ENCODE measurements at places on chromosomes 4 and X. TPM values are rescaled to one million over a fixed set of nuclear protein-coding genes. Genes with fewer than 3 reads are reported as not detected.

- DNase-seq: no peak
These were observed 45.2 kb downstream of the CXXC4 start for GRCh38 chr4:104449537-104449936.

DNA sequence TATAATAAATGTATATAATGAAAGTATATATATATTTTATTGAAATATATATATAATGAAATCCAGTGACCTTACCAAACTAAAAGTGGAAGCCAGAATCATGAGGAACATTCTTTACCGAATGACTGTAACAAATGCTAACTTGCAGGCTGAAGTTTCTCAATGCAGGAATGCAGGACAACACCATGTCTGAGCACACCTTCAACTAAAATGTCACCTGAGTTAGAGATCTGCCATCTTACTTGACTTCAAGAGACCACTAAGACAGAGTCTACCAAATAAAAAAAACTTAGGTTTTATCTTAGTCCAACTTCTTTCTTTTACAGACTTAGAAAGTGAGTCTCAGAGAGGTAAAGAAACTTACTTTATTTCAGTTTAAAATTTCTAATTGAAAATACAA, 176.2 kb downstream of the FSTL5 start:
- DNase-seq: no peak

DNA sequence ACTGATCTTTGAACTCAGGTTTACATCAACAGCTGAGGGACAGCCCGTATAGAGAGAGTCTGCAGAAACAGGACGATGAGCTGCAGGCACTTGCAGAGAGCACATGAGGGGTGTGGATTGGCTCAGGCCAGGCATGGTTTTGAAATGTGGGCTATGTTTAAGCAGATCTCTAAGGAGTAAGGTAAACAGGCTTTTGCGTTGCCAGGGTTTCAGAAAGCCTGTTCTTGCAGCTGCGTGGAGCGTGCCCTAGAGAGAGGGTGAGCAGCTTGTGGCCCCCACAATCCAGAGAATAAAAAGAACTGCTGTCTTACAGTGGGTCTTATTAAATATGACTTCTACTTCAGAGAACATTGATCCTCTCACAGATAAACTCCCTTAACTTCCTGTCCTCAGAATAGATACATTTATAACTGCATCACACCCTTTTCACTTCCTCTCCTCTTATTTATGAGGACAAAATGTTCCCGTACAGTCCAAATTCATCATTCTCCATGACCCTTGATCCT, 64.1 kb downstream of the TMA16 start:
- no peak for DNase-seq

DNA sequence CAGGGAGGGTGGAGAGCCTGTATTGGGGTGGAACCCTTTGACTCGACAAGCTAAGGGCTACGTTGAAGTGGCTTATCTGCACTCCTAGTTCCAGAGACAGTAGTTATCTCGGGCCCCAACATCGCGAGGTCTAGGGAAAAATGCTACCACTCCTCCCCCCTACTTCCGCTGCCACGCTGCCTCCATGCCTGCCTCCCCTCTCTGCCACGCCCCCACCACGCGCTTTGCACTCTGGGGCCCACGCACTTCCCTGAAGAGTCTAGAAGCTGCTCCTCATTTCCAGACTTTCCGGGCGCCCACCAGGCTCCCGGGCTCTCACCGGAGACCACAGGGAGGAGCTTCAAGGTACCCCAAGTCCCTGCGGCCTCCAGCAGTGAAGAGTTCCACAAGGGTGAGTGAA, at the start of gene PASD1:
Gene PASD1 (plus strand): TSS at position 227 of the 400 bp plus-strand sequence. CDS start 37,879 bp downstream, outside the sequence.
- no peak for DNase-seq

DNA sequence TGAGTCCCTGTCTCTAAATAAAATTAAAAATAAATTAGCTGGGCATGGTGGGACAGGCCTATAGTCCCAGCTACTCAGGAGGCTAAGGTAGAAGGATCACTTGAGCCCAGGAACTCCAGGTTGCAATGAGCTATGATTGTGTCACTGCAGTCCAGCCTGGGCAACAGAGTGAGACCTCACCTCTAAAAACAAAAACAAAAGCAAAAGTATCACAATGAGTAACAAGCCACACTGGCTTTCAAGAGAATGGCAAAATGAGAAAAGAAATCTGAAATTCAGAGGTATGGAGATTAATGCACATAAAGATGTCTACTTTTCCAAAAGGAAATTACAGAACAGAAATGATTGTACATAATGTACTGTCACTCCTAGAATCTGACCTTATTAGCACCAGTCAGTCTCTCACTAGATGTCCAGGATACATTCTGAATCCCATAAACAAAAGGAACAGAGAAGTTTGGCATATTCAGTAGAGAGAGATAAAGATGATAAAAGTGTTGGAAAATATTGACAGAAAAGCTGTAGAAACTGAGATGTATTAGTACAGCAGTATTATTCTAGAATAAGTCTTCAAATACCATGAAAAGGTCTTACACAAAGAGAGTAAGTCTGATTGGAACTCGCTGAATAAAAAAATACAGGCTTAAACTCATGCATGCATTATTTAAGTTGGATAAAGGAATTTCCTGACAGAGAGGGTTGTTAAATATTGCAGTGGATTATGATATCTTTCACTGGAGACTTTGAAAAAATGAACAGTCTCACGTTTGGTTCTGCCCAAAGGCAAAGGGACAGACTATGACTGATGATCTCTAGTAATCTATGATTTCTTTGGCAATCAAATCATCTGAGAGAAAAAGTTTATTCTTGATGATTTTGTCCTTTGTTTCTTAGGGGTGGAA, 102.5 kb downstream of the SH3RF1 start:
- DNase-seq: no peak

- DNase-seq: no peak
These were observed 713.4 kb downstream of the PCDH18 start for GRCh38 chr4:136818811-136819330.

DNA sequence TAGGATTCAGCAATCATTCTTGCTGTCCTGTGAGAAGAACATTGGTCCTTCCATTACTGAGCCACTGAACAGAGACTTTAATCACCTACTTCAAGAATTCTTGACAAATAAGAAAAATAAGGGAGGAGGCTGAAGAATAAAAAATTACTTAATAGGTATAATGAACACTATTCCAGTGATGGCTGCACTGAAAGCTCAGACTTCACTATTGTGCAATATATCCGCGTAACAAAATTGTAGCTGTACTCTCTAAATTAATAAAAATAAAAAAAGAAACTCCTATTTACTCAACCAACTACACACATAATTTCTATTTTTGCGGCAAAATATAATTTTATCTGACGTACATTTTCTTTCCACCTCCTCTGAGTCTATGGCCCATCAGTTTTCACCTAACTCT, 2441.0 kb downstream of the PCDH7 start:
- DNase-seq: no peak

- DNase-seq: no peak
These were observed 23.2 kb downstream of the PRPS2 start for GRCh38 chrX:12814420-12814819.

- no peak for DNase-seq
These were observed 93.0 kb downstream of the TSPAN7 start for GRCh38 chrX:38654302-38654701.

DNA sequence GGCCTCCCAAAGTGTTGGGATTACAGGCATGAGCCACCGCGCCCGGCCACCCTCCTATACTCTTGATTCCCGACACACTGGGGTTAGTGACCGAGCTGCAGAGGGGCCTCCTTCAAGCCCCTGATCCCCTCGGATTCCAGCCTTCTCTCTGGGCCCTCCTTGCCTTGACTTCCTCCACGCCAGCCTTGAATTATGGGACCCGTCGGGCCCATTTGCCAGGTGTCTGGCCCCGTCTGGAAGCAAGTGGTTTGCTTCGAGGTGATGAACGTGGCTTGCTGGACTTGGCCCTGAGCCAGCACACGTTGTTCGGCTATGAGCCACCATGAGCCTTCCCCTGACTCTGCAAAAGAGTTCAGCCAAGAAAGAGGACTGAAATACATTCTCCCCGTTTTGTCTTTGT, 37.4 kb upstream of the GRPEL1 start:
- no peak for DNase-seq

- DNase-seq: no peak
These were observed 63.6 kb upstream of the MAP3K15 start for GRCh38 chrX:19578956-19579355.

- DNase-seq: no peak
These were observed 10.1 kb upstream of the RNF4 start for GRCh38 chr4:2458546-2459491.

DNA sequence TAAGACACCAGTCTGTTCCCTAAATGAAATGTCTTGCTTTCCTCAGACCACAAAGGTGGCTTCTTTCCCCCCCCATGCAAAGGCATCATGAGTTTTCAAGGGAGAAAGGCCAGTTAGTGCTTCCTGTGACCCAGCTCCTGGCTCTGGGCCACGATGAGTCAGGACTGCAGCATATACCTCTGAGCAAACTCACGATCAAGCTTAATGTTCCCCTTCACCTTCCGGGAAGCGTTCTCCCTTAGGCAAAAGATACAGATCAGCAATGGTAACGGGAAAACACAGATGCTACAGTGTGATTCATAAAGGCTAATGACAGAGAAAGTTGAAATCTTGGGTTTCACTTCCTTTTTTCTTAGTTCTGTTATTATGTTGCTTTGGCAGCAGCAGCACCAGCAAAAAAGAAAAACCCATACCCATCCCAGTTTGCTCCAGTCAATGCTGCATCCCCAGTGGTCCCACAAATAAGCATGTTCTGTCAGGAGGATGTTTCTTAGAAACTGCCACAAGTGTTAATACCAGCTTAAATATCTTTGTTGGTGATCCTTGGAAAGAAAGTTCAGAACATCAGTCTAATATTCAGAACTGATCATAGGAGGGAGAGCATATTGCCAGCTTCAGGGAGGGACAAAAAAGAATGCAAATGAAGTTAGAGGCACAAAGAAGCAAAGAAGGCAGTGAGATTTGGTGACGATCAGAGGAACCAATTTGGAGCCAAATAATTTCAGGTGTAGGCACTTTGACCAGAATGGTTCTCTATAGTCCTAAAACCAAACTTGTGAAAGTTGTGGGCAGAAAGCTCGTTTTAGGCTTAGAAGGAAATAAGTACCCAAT, 41.2 kb downstream of the LONRF3 start:
- no peak for DNase-seq

- DNase-seq: no peak
These were observed 45.3 kb upstream of the DDX3X start for GRCh38 chrX:41288641-41289040.

DNA sequence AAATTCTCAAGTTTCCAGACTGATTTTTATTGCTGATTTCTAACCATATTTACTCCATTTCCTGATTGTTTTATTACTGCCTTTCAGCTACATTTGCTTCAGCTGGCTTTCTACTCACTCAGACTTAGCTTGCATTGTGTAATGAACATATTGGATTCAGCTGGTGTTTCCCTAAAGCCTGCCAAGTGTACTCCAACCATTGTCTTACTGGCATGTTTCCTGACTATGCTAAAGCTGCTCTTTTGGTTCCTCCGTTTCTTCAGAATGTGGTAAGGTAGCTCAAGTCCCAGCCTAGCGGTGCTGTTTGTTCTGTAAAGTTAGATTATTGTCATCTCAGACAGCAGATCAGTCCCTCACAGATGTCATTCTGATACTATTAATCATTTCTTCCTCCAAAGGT, 53.1 kb upstream of the GLRA2 start:
- no peak for DNase-seq

DNA sequence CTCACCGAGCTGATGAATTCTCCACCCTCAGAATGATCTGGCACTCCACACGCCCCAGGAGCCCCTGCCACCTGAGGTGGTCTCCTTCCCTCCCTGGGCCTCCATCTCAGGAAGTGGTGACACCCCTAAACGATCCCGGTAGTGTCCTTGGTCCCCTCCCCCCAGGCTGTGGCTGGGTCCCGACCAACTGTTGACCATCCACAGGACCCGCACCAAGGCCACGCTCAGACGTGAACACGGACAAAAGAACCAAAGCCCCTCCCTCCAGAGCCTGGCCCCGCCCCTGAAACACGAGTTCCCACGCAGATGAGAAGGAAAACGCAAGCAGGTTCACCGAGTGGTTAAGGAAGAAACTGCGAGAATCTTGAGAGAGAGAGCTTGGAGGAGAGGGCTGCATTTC, 16.6 kb downstream of the LRPAP1 start:
- DNase-seq: no peak

GRCh38 chr4:127580891-127581290, 51.9 kb upstream of the INTU start:
- no peak for DNase-seq

DNA sequence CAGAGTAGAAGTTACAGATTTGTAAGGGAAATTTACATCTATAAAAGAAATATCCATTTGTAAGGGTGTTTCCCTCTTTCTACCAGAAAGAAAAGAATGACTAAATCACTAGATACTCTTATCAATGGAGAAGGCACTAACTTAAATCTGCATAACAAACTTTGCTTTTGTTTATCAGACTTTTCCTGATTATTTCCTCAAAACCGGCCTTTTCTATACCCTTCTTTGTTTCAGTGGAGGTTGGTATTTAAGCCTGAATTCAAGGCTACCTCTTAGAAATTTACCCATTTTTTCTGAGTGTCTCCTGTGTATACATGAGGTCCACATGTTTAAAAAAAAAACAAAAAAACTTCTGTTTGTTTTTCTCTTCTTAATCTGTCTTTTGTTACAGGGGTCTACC, 80.4 kb upstream of the GRPR start:
- DNase-seq: no peak

- no peak for DNase-seq
These were observed 1.2 kb downstream of the DCAF12L2 start for GRCh38 chrX:126164689-126165400.

GRCh38 chr4:4763822-4764557, 95.5 kb upstream of the MSX1 start:
- DNase-seq: no peak

- DNase-seq: no peak
These were observed 16.0 kb downstream of the MEPE start for GRCh38 chr4:87848622-87849351.

DNA sequence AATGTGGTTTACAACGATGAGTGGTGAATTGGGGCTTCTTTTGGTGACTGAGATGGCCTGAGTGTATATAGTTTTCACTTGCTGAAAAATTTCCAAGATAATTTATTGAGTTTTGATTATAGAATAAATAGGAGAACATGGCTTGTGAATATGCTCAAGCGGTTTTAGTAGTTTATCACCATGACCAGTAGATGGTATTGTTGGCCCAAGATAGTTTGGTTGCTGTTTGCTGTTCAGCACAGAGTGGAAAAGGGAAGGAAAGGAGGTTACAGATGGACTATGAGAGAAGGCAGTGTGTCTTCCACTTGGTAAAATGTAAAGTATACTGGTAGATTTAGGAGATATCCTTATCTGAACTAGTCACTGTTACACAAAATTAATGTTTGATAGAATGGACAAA, 55.8 kb upstream of the POU4F2 start:
- no peak for DNase-seq

GRCh38 chr4:78083035-78083434, 25.9 kb downstream of the FRAS1 start:
- DNase-seq: no peak

GRCh38 chr4:8898419-8898818, 26.8 kb upstream of the HMX1 start:
- no peak for DNase-seq

GRCh38 chr4:77849278-77849965, 13.2 kb upstream of the MRPL1 start:
- DNase-seq: no peak

CRLF2 gene
- polyA plus RNA-seq: not detected

ARHGAP6 gene
- 10.1 TPM for polyA plus RNA-seq

GPR50 gene
- 0.35 TPM for polyA plus RNA-seq

KLB gene
- 0.24 TPM for polyA plus RNA-seq

HUWE1 gene
- polyA plus RNA-seq: 113 TPM

FGFBP1 gene
- 0.15 TPM for polyA plus RNA-seq

JADE1 gene
- 47.9 TPM for polyA plus RNA-seq
